ENCODE measurements at places on chromosomes 3 and 15.
A peak's percentile ranks its signal among the peaks of the same experiment; 100 is the strongest.

GRCh38 chr3:50985893-50986292 is 311.2 kb downstream of the DOCK3 start:
- no peak for DNase-seq

GRCh38 chr3:190017521-190018288 is 103.0 kb downstream of the P3H2 start:
- DNase-seq = no peak

GRCh38 chr3:115111632-115112031 is 35.5 kb downstream of the ZBTB20 start:
- no peak for DNase-seq

DNA sequence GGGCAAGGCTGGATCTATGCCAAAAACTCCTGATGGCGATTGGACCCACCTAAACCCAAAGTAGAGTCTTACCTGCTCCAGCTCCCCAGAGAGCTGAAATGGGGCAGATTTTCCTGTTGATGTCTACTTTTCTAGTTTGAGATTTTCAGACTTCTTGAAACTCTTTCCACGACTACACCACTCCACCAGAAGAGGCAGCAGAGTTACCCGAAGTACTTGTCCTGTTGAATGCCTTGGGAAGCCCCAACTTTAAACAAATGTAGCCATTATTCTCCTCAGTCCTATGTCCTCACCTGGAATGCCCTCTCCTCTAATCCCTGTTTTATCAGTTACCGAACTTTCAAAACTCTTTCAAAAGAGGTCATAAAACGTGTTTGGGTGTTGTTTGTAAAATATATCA is 843.8 kb downstream of the VGLL3 start:
- no peak for DNase-seq

DNA sequence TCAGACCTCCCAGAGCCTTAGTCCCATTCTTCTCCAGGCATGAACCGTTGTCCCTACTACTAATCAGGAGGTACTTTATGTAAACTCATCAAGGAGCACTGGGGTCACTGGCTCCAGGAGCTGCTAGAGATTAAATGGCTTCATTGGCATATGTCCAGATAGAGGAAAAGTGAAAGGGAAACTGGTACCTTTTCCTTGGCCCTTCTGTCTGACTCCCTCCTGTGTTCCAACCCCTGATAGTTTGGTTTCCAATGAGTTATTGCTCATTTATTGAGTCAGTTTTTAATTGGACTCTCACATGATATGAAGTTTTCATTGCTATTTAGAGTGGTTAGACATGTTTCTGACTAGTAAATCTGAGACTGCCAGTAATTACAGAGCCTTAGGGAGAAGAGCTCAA is 130.5 kb upstream of the BFSP2 start:
- no peak for DNase-seq

DNA sequence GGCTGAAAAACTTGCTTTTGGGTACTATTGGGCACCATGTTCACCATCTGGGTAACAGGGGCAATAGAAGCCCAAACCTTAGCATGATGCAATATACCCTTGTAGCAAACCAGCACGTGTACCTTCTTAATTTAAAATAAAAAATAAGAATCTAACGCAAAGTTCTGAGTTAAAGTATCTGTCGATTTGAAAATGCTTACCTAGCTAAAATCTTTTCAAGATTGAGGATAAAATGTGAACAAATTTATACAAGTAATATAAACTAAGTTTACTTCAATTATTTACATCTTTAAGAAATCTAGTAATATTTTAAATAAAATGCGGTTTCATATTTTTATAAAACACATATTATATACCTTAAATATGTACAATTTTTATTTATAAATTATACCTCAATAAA is 38.1 kb upstream of the IGF2BP2 start:
- no peak for DNase-seq

DNA sequence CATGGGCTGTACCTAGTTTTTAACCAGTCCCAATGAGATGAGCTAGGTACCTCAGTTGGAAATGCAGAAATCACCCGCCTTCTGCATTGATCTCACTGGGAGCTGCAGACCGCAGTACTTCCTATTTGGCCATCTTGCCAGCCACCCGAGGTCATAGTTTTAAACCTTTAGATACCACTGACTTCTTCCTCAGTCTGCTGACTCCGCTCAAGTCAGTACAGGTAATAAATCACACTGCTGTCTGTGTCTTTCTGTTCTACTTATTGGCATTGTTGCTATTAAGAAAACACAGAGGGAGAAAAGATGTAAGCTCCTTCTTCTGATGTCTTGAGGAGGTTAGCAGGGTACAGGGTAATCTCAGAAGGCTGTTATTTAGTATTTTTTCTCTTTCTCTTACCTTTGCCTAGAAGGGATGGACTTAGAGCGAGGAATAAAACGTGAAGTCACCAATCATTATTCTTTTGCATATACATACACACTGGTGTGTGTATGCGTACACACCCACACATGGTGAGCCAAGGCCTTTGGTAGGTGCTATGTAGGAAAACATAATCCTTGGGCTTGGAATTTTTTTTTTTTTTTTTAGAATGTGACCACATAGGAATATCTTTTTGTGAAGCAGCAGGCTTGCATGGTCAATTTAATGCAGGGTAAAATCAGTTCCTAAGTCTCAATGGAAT is 197.2 kb downstream of the EDEM1 start:
- DNase-seq = no peak

GRCh38 chr15:59456114-59456513 is 18.1 kb downstream of the FAM81A start:
- DNase-seq = no peak

GRCh38 chr15:66566963-66567531 is 1.2 kb upstream of the LCTL start:
- peak; percentile 65 for DNase-seq

GRCh38 chr3:97009427-97010019 is 195.1 kb downstream of the EPHA6 start:
- DNase-seq = no peak

- DNase-seq = no peak
Measured at GRCh38 chr3:11995120-11995519, 9.1 kb upstream of the SYN2 start.

GRCh38 chr3:18562364-18563154 is 137.4 kb upstream of the SATB1 start:
- no peak for DNase-seq

- no peak for DNase-seq
Measured at GRCh38 chr3:141776885-141777284, 13.7 kb downstream of the GRK7 start.

GRCh38 chr3:126895178-126896066 is 87.5 kb upstream of the PLXNA1 start:
- DNase-seq = no peak

- no peak for DNase-seq
Measured at GRCh38 chr3:3737531-3737930, 61.7 kb upstream of the LRRN1 start.

- DNase-seq = no peak
Measured at GRCh38 chr3:156010829-156011228, 109.5 kb upstream of the KCNAB1 start.

- no peak for DNase-seq
Measured at GRCh38 chr3:10629671-10630040, 124.3 kb upstream of the ATP2B2 start.

DNA sequence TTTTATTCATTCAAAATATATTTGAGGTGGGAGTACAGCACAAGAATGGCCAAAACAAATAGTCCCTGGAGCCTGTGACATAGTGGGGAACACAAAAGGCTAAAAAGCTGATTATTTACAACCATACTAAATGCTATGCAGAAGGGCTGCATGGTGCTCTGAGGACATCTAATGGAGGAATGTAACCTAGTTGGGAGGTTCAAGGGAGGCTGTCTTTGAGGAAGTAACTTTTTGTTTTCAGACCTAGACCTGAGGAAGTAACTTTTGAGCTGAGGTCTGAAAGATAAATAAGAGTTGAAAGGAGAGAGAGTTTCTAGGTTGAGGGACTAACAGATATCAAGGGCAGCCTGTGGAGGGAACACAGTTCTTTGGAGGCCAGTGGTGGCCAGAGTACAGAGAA is 34.8 kb upstream of the RASA2 start:
- no peak for DNase-seq

DNA sequence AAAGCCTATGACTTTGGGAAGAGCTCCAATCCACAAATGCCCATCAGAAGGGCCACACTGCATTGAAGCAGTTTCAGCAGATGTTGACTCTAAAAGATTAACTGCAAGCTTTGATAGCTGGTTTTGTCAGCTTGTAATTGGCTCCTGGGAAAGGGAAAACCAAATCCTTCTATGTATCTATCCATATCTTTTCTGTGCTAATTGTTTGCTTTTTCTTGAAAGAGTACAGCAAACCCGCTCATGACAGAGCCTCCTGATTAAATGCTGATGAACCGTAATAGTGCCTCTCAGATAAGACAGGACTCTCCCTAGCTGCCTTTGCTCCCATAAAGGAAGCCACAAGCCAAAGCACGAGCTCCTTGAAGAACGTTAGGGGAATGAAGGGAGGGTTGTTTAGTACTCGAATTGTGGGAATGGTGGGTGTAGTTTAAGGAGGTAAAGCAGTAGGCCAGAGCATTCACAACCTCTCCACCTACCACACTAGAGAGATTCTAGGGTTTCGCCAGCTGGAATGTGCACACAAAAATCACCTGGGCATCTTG is 33.6 kb upstream of the LRIG1 start:
- no peak for DNase-seq

- DNase-seq = no peak
Measured at GRCh38 chr15:75121491-75121890, 80.2 kb upstream of the C15orf39 start.

DNA sequence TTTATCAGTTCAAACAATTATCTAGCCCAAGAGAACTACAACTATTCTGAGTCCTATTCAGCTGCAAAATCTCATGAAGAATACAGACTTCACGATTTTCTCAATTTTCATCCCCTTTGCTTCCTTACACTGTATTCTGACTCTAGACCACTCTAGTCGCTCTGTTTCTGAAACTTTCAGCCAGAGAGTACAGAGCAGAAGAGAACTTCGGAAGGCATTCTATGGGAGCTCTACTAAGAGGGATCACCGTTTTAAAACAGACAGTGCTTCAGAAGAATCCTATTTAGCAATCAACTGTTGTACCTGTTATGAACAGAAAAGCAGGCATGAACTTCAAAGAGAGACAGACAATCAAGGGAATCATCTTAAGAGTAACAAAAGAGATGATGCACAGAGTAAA is 419.4 kb downstream of the SHQ1 start:
- DNase-seq = no peak

DNA sequence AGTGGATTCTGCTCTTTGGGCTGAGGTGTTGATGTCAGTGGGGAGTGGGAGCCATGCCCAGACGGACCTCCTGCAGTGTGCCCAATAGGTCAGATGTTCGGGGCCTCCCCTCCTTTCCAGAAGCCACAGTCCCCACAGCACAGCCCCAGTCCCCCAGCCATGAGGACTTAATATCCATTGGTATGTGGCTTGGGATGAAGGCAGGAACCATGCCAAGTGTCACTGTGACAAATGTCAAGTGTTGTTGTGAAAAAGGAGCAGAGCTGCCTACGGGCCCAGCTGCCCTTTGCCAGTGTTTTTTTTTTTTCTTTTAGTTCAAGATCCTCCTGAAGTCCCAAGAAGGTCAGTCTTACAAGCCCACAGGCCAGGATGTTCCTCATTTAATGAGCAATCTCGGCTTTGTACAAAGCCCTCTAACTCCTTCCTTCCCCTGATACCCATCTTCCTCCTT is 12.2 kb downstream of the SEMA3G start:
- no peak for DNase-seq

DNA sequence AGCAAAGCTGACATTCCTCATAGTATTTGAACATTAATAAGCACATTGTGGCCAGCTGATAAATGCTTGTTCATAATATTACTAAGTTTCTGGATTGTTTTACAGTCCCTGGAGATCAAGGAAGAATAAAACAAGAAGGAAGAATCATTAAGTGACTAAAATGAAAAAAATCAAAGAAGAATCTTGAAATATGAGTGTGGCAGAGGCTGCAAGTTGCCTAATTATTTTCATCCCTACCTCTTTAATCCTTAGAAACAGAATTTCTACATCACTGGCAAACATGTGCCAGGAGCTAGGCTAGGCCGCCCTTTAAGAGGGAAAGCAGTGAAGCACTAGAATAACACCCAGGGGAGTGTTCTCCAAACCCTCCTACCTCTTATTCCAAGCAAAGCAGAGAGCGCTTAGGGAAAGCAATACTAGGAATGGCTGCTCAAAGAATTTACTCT is 98.9 kb downstream of the MAGI1 start:
- no peak for DNase-seq

GRCh38 chr3:156761713-156762451 is 64.3 kb upstream of the LEKR1 start:
- DNase-seq = no peak

DNA sequence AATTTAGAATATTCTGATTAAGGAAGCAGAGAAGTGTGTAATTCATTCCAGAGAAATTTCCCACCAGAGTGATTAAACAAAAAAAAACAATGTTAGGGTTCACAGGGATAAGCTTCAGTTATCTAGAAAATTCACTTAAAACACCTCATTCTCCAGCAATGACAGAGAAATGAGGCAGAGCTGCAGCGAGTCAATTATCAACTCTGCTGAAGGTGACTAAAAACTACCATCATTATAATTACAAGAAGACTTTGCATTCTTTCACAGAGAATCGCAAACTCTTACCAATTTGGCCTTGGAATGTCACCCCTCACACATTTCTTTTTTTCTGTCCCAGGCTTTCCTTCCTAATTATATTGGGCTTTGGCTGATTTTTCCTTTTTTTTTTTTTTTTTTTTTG is 117.1 kb downstream of the RAB11A start:
- DNase-seq = no peak

- DNase-seq = no peak
Measured at GRCh38 chr3:40097131-40098117, 212.1 kb upstream of the EIF1B start.

- DNase-seq = no peak
Measured at GRCh38 chr15:74174219-74174957, 878 bp downstream of the ISLR start.

- no peak for DNase-seq
Measured at GRCh38 chr3:159775372-159775961, 213.2 kb upstream of the IL12A start.

DNA sequence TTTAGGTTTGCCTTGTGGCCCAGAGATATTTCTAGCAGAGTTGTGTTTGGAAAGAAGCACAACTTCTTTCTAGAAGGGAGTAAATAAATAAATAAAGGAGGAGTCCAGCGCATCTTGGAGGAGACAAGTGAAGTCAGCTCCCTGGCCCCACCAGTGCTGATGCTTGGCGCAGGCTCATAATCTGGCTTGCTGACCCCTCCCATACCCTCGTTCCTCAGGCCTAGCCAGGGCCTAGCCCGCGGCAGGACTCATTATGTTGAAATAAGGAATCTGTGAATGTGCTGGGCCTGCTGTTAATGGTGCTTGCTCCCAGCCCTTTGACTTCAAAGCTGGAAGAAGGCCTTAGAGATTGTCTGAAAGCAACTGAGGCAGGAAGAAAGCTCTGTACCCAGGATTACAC is 3.1 kb downstream of the ZNF710 start:
- no peak for DNase-seq

DNA sequence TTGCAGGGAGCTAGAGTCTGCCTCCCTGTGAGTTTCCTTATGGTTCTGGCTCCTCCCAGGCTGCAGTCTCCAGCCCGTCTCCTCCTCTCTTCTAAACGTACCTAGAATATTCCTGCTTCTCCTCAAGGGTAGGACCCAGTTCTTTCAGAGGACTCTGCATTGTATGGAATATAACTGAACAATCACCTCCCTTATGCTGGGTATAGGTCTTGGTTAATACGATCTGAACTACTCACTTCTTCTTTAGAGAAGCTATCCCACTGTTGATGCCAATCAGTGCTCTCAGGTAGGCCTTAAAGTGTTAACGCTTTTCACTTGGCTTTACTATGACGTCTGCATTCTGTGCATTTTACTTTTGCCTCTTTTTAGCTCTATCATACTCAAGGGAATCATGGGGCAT is 98.5 kb downstream of the WNT7A start:
- DNase-seq = no peak

All from stimulated activated CD8-positive, alpha-beta memory T cell treated with anti-CD3 and anti-CD28 coated beads, Interleukin-4, amount 100 ng/mL, for 48 hours (primary cell).